ENCODE measurements at places on chromosomes 6 and 20. TPM values are rescaled to one million over a fixed set of nuclear protein-coding genes. Genes with fewer than 3 reads are reported as not detected.

The SOBP gene
- total RNA-seq: 9.0 TPM

The HTR1E gene
- total RNA-seq: not detected

The ULBP3 gene
- total RNA-seq: 2.4 TPM

The PERP gene
- 348 TPM for total RNA-seq

- H3K4me3 ChIP-seq: no peak overlapping the region
- H3K27ac ChIP-seq: no peak overlapping the region
- H3K36me3 ChIP-seq: no peaks in the 10 kb centered on the region
- no peaks in the 10 kb centered on the region for H3K4me1 ChIP-seq
- H3K27me3 ChIP-seq: no peaks in the 10 kb centered on the region
These were observed 652.2 kb downstream of the QKI start for GRCh38 chr6:164066766-164067165.

DNA sequence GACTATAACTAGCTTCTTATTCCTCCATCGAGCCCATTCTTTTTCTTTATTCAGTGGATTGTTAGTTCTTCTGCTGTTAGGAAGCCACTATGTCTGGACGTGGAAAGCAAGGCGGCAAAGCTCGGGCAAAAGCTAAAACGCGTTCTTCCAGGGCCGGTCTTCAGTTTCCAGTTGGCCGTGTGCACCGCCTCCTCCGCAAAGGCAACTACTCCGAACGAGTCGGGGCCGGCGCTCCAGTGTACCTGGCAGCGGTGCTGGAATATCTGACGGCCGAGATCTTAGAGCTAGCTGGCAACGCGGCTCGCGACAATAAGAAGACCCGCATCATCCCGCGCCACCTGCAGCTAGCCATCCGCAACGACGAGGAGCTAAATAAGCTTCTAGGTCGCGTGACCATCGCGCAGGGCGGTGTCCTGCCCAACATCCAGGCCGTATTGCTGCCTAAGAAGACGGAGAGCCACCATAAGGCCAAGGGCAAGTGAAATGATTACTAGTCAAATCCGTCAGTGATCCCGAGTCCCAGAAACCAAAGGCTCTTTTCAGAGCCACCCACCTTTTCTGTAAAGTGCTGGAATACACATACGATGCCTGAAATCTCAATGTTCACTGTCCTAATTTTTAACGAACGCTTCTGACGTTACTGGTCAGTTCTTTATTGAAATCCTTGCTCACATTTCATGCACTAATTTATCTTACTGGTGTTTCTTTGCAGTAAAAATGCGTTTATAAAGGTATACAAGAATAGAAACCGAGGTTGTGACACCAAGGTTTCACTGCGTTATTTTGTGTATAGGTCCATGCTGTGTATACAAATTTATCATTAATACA lies 129.9 kb downstream of the HFE start:
- no peaks in the 10 kb centered on the region for H3K36me3 ChIP-seq
- peaks cover 21% of the 10 kb centered on the region for H3K4me1 ChIP-seq
- no peaks in the 10 kb centered on the region for H3K27me3 ChIP-seq
- peak overlapping the region; percentile 75 for H3K4me3 ChIP-seq

DNA sequence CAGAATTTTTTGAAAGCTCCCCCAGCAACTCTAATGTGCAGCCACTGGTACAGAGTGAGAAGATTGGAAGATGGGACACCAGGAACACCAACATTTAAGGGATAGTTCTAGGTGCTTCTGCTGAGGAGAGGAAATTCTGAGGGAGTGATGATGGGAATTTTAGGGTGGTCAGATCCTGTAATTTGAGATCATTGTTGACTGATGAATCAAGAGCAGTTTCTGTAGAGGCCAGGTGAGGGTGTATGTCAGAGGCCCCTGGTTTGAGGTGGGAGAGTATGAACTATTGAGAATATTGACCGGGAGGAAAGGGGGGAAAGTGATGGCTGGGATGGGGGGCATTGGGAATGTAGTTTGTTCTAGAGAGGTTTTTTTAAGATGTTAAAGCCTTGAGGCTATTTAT lies 47.2 kb downstream of the PTPRA start:
- H3K36me3 ChIP-seq: no peaks in the 10 kb centered on the region
- H3K4me1 ChIP-seq: no peaks in the 10 kb centered on the region
- H3K4me3 ChIP-seq: no peak overlapping the region
- no peaks in the 10 kb centered on the region for H3K27me3 ChIP-seq
- H3K27ac ChIP-seq: no peak overlapping the region

DNA sequence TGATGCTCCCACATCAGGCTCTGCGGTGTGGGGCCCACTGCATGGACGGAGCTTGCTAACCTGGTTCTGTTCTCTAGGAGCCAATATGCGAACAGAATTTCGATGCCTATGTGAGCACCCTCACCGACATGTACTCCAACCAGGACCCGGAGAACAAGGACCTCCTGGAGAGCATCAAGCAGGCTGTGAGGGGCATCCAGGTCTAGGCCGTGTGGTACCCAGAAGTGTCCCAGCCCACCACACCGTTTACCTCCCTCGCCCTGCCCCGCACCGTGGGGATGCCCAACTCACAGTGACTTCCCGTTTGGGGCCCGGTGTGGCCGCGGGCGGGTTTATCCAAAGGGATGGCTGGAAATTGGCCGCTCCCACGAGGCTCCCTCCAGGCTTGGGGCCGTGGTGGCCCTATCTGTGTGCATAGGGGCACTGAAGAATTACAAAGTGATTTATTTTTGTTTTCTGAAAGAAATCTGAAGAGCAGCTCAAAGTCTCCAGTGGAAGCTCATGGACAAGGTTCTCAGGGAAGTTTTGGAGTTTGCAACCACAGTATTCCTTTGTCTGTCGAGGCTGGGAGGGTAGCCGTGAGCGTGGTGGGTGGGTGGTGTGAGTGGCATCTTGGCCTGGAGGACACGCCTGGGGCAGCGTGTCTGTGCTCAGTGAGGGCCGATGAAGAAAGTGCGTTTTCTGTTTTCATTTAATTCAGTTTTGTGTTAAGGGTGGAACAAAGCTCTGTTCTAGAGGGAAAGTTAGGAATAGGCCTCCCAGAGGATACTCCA lies 15.1 kb upstream of the PCMTD2 start:
- no peaks in the 10 kb centered on the region for H3K36me3 ChIP-seq
- H3K27ac ChIP-seq: no peak overlapping the region
- H3K4me1 ChIP-seq: no peaks in the 10 kb centered on the region
- DNase-seq: no peak

GRCh38 chr20:35661053-35661452 lies 3.6 kb downstream of the CPNE1 start:
- H3K27ac ChIP-seq: no peak overlapping the region
- H3K36me3 ChIP-seq: peaks cover 2% of the 10 kb centered on the region
- peaks cover 23% of the 10 kb centered on the region for H3K4me1 ChIP-seq
- no peaks in the 10 kb centered on the region for H3K27me3 ChIP-seq

DNA sequence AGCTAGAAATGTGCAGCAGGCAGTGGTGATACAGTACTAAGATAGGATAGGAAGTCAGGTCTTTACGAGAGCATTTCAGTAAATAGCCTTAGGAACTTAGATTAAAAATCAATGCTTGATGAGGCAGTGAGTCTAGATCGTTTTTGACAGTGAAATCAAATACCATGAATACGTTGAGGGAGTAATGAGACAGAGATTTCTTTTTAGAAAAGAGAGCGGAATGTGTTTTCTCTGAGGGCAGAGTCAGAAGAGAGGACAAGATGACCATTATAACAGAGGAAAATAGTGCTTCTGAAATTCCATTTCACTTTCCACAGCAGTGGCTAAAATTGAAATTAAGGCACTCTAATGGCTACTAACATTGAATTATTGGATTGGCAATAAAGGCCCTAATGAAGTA lies 339.6 kb downstream of the UTRN start:
- no peaks in the 10 kb centered on the region for H3K27me3 ChIP-seq
- no peak overlapping the region for H3K4me3 ChIP-seq
- no peak overlapping the region for H3K27ac ChIP-seq
- H3K36me3 ChIP-seq: no peaks in the 10 kb centered on the region

GRCh38 chr6:168420084-168420483 lies 20.9 kb upstream of the SMOC2 start:
- H3K27ac ChIP-seq: no peak overlapping the region
- H3K4me1 ChIP-seq: no peaks in the 10 kb centered on the region
- DNase-seq: no peak
- H3K27me3 ChIP-seq: peaks cover 17% of the 10 kb centered on the region
- H3K4me3 ChIP-seq: no peak overlapping the region
- H3K36me3 ChIP-seq: no peaks in the 10 kb centered on the region

DNA sequence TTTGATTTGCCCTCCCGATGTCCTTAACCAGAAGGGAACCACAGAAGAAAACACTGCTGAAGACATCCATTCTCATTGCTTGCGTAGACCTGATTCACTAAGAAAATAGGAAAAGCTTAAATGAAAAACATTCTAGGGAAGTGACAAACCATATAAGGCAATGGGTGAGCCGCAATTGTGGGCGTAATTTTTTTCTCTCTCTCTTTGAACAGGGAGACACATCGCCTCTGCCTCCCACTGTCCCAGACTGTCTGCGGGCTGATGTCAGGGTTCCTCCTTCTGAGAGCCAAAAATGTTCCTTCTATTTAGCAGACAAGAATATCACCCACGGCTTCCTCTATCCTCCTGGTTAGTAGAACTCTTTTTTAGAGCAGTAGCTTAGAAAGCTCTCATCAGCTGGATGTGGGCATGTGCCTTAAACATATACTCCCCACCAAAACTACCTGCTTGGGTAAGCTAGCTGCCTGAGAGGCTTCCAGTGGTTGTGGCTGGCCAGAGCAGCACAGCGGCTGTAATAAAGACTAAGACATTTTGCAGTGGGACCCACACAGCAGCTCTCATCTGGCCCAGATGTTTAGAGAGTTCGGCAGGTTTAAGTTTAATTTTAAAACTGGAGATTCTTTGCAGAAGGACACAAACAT lies 22.7 kb upstream of the CTAGE9 start:
- H3K4me1 ChIP-seq: no peaks in the 10 kb centered on the region
- no peak overlapping the region for H3K27ac ChIP-seq
- DNase-seq: peak; percentile 39
- no peaks in the 10 kb centered on the region for H3K36me3 ChIP-seq
- no peak overlapping the region for H3K4me3 ChIP-seq

DNA sequence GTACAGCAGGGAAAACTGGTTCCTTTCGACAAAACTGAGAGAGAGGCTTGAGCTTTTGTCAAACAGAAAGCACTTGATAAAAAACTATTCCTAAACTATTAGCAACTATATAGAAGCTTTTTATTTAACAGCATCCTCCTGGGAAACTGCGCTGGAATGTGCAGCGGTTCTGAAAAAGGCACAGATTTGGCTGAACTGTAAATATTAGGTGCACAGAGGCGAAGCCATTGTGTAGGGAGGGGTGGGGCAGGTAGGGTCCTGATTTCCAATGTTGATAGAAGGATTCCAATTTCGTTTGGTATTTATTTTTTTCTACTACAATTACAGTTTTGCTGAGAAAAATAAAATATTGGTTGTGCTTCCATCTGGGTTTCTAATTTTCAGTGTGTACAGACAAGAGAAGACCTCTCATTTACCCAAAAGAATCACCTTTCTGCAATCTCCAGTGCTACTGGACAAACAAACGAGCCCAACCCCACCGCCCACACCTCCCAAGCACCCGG lies 698 bp upstream of the SH3BGRL2 start:
- peaks cover 16% of the 10 kb centered on the region for H3K27me3 ChIP-seq
- no peaks in the 10 kb centered on the region for H3K36me3 ChIP-seq
- H3K4me3 ChIP-seq: peak overlapping the region; percentile 76
- H3K4me1 ChIP-seq: peaks cover 6% of the 10 kb centered on the region
- DNase-seq: no peak

The SMOC2 gene
- total RNA-seq: 0.13 TPM

DNA sequence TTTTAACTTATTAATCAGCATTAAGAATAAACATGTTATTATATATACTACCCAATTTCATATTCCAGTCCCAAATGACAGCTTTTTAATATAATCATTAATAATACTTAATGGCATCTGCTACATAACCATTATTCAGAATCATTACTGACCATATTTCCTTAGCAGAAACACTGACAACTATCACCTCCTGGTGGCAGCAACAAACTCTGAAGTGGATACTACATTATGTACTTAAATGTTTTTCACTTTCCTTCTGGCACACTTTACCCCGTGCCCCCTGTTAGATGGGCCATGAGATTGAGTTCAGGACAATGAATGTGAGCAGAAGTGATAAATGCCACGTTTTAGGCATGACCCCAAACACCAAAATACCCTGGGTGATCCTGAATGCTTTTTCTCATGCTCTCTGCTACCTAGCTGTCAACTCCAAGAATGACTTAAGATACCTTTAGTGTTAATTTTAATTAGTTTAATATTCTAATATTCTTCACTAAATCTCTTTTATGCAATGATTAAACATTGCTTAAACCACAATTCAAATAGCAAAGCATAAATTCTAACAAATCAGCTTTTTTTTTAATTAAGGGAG lies 77.1 kb downstream of the LMBRD1 start:
- no peaks in the 10 kb centered on the region for H3K4me1 ChIP-seq
- H3K27me3 ChIP-seq: no peaks in the 10 kb centered on the region
- peak; percentile 25 for DNase-seq
- no peak overlapping the region for H3K4me3 ChIP-seq
- no peak overlapping the region for H3K27ac ChIP-seq

The HLA-DPB1 gene
- total RNA-seq: 0.64 TPM

- no peaks in the 10 kb centered on the region for H3K27me3 ChIP-seq
- DNase-seq: no peak
- H3K27ac ChIP-seq: no peak overlapping the region
- H3K4me1 ChIP-seq: peaks cover 7% of the 10 kb centered on the region
- no peaks in the 10 kb centered on the region for H3K36me3 ChIP-seq
These were observed 121.1 kb upstream of the COL21A1 start for GRCh38 chr6:56368491-56368890.

DNA sequence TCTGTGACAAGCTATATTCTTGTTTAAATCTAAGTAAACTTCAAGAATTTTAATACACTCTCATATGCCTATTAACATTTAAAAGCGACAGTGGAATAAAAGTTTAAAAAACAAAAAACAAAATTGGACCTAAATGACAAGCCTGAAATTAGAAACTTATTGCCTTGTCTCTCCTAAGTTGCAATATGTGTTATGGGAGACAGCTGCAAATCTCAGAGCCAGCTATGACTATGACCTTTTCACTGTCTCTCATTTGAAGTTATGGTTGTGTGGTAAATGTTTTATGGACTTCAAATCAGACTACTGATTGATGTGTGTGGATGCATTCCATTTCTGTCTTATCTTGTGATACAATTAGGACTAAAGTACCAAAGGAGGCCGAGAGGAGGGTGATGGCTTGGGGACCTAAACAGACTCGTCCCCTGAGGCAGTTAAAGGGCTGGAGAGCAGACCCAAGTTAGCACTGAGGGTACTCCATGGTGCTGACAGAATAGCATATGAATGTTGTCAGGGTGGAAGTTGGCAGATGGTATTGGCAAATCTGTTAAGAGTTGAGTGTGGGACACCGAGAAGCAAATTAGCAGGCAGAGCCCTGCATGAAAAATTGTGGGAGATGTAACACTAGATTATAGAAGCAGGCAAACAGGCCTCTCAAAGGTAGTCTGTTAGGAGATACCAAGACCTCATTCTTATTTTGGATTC lies 930.1 kb upstream of the MAN1A1 start:
- H3K4me1 ChIP-seq: no peaks in the 10 kb centered on the region
- no peaks in the 10 kb centered on the region for H3K27me3 ChIP-seq
- H3K36me3 ChIP-seq: no peaks in the 10 kb centered on the region
- no peak for DNase-seq
- H3K27ac ChIP-seq: no peak overlapping the region
- no peak overlapping the region for H3K4me3 ChIP-seq
